Activated CD4-positive, alpha-beta T cell treated with anti-CD3 and anti-CD28 coated beads, Interleukin-2, amount 50 U/mL, for 1 hour (primary cell): ENCODE measurements at places on chromosomes 1 and 21.

DNA sequence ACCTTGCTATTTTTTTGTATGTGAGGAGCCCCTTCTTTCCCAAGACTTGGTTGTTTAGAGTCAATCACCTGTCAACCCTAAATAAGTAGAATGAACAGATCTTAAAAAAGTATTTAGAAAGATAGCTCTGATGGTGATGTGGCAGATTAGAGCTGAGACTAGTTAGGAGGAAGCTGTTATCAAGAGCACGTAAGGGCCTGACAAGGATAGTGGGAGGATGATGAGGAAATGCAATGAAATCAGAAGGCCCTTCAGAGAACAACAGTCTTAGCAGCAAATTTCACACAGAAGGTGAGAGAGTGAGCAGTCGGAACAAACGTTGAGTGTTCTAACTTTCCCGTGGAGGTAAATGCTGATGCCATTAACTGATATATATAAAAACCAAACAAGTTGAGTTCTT is 15.9 kb upstream of the S1PR1 start:
- no peak for DNase-seq

DNA sequence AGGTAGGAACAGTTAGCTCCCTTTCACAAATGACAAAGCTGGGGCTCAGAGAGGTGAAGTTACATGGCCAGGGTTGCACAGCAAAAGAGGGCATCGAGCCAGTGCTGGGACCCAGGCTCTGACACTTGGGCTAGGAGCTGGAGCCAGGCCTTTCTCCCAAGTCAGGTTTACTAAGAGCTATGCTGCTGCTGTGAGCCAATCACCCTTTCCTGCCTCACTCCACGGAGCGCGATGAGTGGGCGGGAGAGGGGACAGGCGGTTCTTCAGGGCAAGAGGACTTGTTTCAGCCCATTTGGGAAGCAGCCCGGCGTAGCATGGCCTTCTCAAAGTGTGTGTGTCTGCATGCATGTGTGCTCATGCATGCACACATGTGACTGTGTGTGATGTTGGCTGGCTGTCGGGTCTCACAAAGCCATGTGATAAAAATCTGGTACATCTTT is 10.6 kb downstream of the ID3 start:
- no peak for DNase-seq

- DNase-seq = no peak
Measured at GRCh38 chr1:212366901-212367300, 47.8 kb downstream of the PACC1 start.

- no peak for DNase-seq
Measured at GRCh38 chr1:10950316-10951172, 61.9 kb upstream of the TARDBP start.

DNA sequence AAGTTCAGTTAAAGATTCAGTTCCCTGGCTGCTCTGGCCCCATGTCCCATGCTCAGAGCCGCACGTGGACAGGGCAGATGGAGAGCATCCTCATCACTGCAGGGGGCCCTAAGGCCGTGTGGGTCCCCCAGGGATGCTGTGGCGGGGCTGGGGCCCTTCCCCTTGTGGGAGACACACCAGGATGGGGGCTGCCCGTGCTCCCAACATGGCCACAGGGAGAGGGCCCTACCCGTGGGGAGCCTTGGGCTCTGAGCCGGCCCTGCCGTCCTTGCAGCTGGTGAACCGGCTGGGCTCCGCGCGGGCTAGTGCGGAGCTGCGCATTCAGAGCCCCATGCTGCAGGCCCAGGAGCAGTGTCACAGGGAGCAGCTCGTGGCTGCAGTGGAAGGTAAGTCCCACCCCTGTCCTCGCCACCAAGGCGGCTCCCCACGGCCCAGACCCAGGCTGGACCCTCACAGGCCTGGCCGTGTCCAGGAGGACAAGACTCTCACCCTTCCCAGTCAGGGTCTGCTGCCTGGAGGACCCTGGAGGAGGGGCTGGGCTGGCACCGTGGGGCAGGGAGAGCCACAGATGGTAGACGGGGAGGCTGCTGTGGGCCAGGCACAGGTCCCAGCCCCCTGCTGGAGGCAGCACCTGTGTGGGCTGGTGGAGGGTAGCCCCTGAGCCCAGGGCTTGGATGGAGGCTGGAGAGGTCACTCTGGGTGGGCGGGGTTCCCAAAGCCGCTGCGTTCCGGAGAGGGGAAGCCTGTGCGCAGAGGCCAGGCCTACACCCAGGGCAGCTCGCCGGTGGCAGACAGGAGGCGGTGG is 53.8 kb downstream of the TRIM11 start:
- DNase-seq = no peak

DNA sequence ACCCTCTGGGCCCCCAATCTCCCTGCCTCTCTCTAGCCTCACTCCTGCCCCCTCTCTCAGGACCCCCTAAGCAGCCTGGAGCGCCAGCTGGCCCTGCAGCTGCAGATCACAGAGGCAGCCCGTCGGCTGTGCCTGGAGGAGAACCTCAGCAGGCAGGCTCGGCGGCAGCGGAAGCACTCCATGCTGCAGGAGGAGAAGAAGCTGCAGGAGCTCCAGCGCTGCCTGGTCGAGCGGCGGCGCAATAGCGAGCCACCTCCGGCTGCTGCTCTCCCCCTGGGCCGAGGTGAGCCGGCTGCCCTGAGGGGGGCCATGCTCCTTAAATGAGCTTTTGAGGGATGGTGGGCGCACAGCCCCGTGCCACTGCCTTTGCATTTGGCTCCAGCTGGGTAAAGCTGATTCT is 6.2 kb downstream of the INAVA start:
- no peak for DNase-seq

DNA sequence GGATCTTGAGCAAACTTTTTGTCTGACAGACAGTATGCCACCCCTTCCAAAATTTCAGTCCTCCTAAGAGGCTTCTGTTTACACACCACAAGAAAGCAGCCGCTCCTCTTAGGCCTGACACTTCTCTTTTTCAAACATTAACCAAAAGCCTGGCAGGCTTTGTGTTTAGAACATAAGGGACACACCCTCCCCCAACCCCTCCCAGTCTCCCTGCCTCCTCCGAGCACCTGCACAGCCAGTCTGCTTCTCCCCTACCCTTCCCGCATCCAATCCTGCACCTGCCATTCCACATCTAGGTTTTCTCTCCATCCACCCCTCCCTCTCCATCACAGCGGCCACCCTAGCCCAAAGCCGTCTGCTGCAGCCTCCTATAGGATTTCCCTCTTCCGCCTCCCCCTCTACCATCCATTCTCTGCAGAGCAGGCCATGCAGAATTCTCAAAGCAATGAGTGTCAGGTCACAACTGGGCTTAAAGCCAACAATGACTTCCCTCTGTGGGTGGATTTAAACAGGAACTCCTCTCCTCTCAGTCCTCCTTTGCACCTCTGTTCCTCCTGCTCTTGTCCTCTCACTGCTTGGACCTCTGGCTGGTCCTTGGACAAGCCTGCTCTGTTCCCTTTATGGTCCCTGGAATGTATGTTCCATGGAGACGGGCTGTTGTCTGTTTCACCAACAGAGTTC is 478.2 kb downstream of the NPHP4 start:
- no peak for DNase-seq
